ENCODE measurements at places on chromosomes 5 and 9. TPM values are rescaled to one million over a fixed set of nuclear protein-coding genes. Genes with fewer than 3 reads are reported as not detected.

The AHRR gene
- total RNA-seq = 23.7 TPM

The RFESD gene
- 3.0 TPM for total RNA-seq

The CDH9 gene
- total RNA-seq = not detected

The PAEP gene
- total RNA-seq = not detected

The FRRS1L gene
- total RNA-seq = not detected

The OCLN gene
- 0.10 TPM for total RNA-seq

The ANKRD33B gene
- total RNA-seq = 21.5 TPM

The SPATA31A3 gene
- not detected for total RNA-seq

The SH3TC2 gene
- not detected for total RNA-seq
